Uterus (tissue), 4 donors: ENCODE measurements at places on chromosomes 3 and 15.
A peak's percentile ranks its signal among the peaks of the same experiment; 100 is the strongest.

DNA sequence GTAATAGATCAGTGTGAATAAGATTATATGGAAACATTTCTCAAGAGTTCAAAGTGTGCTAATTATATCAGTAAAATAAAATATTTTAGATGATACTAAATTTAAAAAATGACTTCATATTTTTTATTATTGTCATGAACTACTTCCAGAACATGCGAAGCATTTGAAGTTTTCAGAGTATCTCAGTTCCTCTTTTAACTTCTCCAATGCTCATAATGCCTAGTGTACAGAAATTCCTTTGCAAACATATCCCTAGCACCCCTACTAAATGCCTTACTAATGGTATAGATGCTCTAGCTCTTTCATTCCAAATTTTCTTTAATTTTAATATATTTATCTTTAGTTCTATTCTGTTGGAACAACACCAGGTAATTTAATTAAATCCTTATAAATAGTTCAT, 580.4 kb downstream of the CADM2 start:
- no peak for DNase-seq

DNA sequence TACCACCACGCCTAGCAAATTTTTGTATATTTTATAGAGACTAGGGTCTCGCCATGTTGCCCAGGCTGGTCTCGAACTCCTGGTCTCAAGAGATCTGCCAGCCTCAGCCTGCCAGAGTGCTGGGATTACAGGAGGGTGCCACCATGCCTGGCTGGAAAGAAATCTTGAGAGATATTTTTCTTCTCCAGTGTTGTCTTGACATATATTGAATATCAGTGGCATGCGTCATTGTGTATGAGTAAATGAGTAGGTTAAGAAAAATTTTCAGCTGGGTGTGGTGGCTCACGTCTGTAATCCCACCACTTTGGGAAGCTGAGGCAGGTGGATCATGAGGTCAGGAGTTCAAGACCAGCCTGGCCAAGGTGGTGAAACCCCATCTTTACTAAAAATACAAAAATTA, 3.5 kb upstream of the PIF1 start:
- no peak for DNase-seq

GRCh38 chr15:47513471-47513870, 203.8 kb upstream of the SEMA6D start:
- no peak for DNase-seq

DNA sequence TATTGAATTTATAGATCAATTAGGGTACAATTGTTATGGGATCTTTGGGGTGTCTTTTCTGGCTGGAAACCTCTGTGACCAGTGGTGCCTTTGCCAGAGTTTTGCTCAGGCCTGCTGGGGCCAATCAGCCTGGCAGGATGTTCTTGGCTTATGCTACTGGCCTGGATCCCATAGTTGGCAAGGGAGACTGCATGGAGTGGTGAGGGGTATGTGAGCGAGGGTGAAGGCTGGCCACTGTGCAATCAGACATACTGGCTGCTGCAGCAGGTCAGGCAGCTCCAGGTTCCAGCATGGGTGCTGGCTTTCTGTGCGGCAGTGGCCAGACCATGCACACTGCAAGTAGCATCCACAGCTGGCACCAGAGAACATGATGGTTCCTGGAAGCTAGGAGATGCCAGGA, 1053.2 kb upstream of the GBE1 start:
- no peak for DNase-seq

DNA sequence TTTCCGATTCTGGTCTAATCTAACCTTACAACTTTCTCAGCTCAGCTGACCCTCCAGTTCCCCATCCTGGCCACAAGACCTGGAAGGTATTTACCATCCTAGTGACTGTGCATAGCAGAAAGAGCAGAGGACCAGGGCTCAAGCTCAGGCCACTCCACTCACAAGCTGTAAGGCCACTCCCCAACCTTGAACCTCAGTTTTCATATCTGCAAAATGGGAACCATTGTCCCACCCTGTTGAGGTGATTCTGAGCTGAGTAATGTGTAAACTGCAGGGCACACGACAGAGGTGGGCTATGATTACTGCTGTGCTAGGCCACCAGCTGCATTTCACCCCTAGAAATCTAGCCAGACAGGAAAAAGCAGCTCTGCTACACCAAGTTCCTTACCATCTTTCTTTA, 21.7 kb downstream of the TMEM40 start:
- DNase-seq: no peak

DNA sequence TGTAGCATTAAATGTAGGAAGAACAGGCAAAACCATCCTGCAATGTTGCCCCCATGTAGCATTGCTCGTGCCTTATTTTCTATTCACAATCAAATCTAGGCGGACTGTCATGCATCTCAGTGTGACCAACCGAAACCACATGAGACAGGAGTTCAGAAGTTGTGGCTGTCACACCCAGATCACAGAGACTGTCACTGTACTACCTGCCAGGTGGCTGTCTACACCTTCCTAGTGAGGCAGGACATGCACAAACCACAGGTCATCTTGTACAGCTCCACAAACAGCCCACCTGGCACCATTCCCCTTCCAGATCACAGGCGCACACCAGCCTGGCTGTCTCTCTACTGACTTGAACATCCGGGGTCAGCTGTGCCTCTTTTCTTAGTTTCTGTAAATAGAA, 392.8 kb downstream of the OCA2 start:
- no peak for DNase-seq

DNA sequence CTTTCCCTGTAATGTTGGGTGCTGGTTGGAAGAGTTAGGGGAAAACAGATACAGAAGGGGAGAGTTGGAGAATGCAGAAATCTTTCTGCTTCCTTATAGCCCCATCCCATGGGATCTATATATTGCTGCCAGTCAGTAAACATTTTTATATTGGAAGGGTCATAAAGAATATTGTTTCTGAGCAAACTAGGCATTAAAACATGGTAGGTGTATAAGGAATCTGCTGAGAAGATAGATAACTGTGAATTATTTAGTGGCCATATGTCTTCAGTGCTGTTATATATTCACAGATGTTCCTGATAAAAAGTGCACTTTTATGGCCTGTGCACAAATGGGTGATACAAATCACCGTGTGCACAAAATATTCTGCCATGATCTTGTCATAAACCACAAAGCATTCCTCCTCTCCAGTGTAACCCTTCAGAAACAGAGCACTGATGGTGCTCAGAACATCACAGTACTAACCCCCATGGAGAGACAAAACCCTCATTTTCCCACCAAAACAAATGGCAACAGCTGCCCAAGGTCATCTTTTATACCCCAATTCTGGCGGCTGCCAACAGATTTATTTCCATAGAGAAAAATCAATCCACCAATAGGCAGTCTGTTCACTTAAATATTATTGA, 269.3 kb downstream of the SLC9A9 start:
- DNase-seq: no peak

- no peak for DNase-seq
These were observed 180.4 kb upstream of the NR2E3 start for GRCh38 chr15:71629781-71630474.

GRCh38 chr3:42846685-42847522, 28.8 kb downstream of the CYP8B1 start:
- DNase-seq: no peak

DNA sequence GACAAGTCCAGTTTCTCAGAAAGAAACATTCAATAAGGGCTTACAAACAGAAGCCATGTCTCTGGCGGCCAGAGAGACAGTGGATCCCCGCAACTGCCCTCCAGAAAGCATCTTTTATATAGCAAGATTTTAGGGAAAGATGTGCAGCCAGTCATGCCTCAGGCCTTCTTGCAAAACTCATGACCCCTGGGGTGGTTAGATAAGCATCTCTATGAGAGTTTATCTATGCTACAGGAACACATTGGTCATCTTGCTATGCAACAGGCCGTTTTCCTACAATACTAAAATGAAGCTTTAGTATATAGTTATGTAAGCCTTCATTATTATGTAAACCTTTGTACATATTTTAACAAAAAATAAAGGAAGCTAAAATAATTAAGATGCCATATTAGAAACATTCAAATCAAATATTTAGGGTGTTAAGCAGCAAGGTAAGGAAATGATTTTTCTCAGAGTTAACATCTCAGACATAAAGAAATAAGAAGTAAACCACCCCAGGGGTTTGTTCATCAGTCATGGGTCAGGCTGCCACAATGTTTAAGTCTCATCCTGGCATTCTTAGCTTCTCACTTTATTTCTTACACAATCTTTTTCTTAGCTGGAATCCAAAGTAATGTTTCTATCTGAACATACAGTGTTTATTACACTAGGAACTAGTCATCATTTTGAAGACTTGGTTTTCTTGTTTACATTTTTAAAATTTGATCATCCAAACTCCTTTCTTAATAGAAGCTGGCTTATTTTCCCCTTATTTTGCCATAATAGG, 6.3 kb upstream of the FSIP1 start:
- DNase-seq: no peak

GRCh38 chr3:53518495-53518981, 24.1 kb downstream of the CACNA1D start:
- DNase-seq: peak; percentile 47

DNA sequence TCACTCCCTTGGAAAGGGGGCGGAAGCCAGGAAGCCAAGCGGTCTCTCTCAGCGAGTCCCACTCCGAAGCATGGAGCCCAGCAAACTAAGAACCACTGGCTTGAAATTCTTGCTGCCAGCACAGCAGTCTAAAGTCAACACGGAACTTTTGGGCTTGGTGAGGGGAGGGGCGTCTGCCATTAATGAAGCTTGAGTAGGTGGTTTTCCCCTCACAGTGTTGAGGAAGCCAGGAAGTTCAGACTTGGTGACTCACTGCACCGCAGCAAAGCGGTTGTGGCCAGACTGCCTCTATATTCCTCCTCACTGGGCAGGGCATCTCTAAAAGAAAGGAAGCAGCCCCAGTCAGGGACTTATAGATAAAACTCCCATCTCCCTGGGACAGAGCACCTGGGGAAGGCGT, 665.4 kb upstream of the CBLB start:
- DNase-seq: no peak

DNA sequence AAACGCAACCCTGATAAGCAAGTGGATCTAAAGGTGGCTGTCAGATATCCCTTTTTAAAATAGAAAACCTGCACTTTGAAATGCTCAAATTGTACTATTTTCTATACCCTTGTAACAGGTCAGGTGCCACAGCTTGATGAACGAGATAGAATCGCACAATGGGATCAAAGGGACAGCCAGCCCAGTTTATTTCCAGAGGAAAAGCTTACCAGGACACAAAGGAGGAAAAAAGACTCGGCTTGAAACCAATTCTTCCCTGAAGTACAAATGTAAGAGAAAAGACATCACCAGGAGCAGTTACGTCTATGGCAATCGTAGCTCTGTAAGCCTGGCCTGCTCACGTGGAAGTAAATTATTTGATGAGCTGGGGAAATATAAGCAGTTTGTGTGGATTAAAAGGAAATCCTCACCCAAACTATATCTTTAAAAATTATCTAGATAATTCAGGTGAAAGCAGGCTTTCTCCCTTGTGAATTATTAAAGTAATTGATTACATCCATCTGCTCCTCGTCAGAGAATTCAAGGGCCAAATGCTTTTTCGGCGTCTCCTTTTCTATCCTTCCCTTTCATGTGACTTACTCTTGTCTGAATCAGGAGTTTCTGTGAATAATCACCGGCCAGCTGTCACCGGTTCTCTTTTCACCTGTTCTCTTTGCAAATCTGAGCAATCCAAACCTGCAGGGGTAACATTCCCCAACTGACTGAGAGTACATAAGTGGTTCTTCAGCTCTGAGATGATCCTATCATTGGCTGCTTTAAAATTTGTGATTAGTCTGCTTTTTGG, 339.2 kb upstream of the ONECUT1 start:
- no peak for DNase-seq

- no peak for DNase-seq
These were observed 39.5 kb downstream of the ZBTB38 start for GRCh38 chr3:141407825-141408224.

- no peak for DNase-seq
These were observed 612.8 kb downstream of the MAGI1 start for GRCh38 chr3:65425880-65426279.

- no peak for DNase-seq
These were observed 77.6 kb downstream of the FHIT start for GRCh38 chr3:61173676-61174075.

GRCh38 chr3:55765906-55766701, 279.0 kb upstream of the WNT5A start:
- no peak for DNase-seq
